ENCODE measurements at places on chromosomes 12 and 14.

DNA sequence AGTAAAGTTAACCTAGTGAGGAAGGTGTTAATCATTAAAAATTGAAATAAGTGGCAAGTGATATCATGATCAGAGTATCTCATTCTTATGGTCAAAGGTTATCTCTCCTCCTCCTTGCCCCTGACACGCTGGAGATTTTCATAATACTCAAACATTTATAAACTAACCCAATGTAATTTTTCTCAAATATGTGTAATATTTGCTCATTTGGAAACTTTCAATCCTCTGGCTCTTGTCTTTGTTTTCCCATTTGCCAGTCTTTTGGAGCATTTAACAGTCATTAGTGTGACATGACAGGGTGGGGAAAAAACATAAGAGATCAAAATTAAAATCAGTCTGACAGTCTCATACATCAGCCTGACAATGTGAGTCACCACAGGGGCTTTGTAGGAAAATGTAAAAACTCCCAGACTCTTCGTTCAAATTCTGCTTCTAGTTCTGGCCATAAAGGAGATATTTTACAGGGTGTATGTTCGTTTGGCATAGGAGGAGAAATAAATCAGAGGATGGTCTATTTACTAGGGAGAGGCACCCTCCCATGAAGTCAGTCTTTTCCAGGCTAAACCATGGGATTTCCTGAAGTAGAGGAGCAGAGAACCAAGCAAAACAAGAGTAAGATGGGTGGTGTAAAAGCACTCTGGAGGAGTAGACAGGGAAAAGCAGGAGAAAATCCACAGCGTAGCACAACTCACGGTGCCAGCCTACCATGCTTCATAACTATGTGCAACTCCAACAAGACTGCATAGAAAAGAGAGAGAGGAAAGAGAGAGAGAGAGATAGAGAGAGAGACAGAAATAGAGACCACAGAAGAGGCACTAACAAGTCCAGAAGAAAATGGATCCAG is 369.2 kb upstream of the PDE3A start:
- DNase-seq: no peak

- DNase-seq: no peak
Measured at GRCh38 chr12:123578243-123578642, 6.1 kb upstream of the TMED2 start.

DNA sequence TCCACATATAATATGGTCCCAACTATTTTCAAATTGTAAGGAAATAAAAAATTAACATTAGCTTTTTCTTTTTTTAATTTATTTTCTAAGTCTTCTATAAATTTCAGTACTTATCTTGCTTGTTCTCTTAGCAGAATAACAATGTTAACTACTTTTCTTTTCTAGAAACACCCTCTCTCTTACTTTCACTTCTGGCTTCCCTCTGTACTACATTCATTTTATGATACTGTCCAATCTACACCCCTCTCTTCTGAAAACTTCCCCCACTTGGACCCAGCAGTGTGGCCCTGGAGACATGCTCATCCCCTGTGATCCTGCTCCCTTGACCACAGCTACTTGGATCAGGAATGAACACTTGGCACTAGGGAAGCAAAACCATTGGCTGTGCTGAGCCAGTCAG is 15.7 kb downstream of the SGPP1 start:
- no peak for DNase-seq

- no peak for DNase-seq
Measured at GRCh38 chr12:101891462-101891971, 14.1 kb downstream of the DRAM1 start.

DNA sequence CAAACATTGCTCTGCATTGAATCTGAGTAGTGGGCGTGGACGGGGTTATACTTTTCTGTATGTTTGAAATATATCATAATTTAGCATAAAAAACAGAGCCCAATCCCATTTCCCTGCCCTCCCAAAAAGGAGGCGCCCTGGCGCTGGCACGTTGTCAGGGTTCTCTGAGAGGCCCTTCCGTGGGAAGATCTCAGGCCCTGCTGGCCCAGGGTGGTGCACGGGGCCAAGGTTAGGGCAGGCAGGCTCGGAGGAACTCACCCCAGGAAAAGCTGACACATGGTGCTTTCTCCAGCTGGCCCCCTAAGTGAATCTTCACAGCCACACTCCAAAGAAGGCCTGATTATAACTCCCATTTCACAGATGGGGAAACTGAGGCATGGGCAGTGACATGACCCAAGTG is 17.2 kb downstream of the DIO3 start:
- no peak for DNase-seq
